ENCODE measurements at places on chromosomes 6 and 20.

DNA sequence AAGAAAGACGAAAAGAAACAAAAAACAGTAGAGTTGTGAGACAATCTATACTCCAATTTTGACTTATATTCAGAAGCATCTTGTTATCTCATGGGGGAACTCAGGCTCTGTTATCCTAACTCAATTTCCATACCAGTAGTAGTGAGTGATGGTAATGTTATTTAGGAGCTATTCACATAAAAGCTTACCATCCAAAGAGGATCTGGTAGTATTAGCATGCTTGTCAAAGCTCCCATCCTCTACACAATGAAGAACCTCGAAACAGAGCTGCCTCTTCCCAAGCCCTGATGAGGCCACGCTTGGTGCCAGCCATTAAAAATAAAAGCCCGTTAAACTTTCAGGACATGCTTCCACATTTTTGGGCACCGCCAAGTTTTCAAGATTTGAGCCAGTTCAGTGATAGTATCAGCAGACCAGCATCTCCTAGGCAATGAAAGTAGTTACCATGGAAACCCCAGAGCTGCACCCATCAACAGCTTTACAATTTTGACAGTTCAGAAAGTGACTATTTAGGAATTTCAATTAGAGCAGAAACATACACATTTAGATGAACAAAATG, 173.3 kb downstream of the CD83 start:
- no peak for DNase-seq

DNA sequence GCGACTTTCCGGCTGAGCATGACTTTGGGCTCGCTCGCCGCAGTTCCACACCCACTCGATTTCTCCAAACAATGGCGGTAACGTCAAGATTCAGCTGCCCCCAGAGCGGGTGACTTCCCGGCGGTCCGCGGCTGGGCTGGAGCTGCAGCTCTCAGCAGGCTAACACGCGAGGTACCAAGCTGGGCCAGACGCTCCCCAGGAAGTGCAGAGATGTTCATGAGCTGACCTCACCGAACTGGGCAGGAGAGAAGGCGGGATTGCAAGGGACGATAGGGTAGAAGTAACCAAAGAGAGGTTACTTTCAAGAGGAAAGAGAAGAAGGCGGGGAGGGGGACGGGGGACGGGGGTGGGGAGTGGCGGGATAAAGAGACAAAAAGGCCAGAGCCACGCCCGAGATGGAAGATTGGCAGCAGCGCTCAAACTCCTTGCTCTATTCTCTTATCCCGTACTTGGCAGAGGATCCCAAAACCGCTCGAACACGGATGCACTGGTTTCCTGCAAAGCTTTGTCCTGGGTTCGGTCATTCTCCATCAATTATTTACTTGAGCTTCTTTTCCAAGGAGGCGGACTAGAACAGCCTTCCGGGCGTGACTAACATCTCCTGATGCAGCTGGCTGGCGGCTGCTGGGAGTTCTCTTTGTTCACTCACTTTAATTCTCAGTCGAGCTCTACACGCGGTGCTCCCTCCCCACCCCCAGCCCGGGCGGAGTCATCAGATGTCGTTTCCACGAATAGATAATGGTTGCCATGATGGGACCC, at the start of gene MTCL3:
TSS of gene MTCL3 (minus strand) at position 626 of the 759 bp plus-strand sequence.
- peak; percentile 3 for DNase-seq

- no peak for DNase-seq
These were observed 25.1 kb downstream of the PLAGL1 start for GRCh38 chr6:143982968-143983367.

GRCh38 chr6:53795702-53796450, 1.1 kb downstream of the LRRC1 start:
- DNase-seq = no peak

DNA sequence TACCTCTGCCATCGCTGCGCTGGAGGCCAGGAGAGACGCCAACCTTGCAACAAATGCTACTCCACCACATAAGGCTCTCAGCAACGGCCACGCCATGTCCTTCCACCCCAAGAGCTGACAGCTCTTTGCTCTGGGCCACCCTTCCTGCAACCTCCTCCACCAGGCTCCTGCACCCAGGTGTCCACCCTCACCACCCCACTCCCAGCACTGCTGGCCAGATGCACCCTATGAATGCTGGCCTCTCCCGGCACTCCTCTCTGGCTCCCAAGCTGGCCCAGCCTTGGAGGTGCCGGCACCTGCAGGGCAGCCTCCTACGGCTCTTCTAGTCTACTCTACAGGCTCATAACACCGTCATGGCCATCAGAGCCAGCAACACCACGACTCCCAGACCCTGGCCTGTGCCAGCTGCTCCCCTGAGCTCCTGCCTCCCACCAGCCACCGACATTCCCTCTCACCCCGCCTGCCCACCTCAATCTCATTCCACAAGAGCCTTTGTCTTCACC, 11.2 kb downstream of the TAF4 start:
- DNase-seq = no peak

DNA sequence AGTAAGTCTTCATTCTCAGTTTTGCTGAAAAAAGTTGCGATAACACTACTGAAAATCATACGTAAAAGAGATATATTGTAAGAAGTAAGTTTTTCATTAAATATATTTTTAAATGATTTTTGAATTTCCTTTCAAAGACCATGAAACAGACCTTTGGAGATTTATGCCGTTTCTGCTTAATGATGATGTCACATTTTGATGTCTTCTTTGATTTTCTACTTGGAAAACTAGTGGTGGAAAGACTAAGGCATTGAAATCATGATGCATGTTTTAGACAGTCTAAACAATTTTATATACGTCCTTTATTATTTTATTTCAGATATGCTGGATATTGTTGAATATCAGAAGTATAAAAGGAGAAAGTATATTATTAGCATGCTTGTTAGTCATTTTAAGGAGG, 33.7 kb downstream of the EYA4 start:
- DNase-seq = no peak

DNA sequence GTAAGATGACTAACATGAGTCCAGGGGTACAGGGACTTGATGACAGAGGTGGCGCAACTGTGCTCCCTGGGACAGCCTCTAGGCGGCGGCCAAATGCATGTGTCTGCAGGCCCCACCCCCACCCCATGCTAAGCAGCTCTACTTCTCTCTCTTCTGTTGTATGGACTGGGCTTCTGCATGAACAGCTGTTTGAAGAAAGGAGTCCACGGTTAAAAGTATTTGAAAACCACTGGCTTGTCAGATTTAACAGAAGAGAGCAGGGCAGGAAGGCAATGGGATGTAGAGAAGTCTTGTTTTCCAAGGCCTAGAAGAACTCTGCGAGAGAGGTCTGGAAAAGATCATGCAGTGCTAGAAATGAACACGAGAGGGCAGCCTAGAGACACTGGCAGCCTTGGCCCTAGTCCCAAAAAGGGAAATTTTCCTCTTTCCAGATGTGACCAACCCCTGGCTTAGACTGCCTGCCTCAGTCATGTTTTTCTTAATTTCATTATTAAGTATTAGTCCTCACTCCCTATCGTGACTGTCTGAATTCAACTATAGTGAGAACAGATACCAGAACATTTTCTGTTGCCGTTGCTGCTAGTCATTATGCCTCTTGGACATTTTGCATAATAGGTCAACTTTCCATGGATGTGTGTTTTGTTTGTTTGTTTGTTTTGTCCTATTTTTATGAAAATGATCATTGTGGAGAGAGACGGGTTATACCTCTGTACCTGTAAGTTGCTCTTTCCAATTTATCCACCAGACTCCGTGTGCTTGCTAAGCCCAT, 265.0 kb downstream of the ADGRG6 start:
- DNase-seq = peak; percentile 3

- DNase-seq = no peak
These were observed 6.6 kb downstream of the NCOA3 start for GRCh38 chr20:47508278-47508677.

DNA sequence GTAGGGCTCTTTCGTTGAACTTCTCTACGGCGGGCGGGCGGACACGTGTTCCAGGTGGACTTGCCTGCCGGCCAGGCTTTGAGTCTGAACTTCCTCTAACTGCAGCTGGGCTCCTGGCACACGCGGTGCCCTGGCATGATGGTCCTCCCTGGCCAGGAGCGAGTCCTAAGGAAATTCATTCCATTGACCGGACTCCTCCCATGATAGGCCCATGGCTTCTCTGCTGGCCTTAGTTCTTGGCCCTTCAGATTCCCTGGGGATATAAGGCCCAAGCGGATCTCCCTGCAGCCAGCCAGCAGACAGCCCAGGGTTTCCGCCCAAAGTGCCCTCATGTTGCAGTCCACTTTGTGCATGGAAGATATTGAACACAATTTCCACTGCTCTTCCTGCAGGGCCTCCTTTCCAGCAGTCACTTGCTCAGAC, 39.4 kb downstream of the TBC1D7 start:
- DNase-seq = no peak

DNA sequence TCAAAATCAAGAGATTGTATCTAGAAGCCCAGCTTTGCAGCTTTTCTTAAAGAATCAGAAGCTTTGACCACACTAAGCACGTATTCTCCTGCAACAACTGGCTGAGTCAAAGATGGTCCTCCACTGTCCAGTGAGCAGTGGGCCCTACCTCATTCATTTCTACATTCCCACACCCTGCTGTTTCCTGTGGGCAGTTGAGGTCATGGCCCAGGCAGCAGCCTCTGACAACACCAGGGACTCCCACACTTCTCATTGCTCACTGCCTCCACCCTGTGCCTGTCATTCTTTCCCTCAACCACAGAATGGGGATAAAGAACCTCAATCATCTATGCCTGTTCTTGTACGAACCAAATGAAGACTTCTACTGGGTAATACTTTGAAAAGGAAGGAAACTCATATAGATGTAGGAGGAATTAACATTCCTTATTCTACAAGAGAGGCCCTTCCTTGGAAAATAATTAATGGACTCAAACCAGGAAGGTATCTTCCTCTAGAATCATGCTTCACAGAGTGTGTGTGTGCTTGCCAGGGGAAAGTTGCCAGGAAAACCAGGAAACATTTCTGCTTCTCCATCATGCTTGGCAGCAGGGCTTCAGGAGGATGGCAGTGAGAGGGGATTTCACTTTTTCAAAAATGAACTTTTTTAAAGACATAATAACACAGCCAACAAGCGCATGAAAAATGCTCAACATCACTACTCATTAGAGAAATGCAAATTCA, 191.7 kb upstream of the RIN2 start:
- DNase-seq = no peak

DNA sequence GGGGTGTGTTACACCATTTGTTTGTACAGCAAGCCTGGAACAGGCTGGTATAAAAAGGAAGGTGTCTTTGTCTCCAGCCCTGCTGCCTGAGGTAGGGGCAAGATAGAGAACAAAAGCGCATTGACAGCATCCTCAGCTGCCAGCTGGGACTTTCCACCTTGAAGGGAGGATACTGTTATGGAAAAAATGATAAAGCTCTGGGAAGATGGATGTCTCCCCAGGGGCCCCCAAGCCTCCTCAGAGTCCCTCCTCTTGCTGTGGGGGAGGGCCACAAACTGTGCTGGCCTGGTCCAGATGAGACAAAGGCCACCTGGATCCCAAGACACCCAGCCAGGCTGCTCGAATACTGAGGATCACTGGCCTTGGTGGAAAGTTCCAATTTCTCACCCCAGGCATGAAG, 13.0 kb downstream of the REM1 start:
- DNase-seq = no peak

DNA sequence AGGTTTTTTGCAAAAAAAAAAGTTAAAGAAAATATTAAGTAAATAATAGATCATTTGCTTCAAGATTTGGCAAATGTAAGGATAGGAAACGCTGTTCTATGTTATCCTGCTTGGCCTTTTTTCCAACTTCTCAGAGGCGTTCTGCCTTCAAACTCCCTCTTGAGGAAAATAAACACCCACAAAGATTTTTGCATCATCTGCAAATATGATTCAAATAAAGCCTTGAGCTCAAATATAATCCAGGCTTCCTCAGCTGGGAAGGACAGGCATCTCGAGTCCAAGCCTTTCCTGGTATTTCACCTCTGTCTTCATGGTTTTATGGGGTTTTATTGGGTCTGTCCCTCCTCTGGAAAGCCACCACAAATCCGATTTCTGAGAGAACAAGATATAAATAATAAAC, 67.7 kb upstream of the PTPN1 start:
- DNase-seq = no peak

DNA sequence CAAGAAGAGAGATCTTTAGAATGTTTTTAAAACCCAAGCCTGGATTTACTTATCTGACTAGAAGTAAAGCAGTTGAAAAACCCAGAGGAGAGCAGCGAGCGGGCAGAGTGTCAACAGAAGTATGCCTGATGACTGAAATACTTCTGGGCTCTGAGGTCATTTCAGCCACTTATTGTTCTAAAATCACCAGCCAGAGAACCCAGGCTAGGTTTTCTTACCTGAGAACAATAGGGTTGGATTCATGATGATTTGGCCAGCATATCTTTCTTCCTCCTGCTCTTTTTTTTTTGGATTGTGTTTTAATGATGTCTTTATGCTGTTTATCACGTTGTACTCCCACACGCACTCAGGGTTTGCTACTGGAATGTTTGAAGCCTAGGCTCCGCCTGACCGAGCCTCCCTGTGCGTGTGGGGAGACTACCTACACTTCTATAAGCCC, 63.0 kb upstream of the KIF25 start:
- DNase-seq = no peak

DNA sequence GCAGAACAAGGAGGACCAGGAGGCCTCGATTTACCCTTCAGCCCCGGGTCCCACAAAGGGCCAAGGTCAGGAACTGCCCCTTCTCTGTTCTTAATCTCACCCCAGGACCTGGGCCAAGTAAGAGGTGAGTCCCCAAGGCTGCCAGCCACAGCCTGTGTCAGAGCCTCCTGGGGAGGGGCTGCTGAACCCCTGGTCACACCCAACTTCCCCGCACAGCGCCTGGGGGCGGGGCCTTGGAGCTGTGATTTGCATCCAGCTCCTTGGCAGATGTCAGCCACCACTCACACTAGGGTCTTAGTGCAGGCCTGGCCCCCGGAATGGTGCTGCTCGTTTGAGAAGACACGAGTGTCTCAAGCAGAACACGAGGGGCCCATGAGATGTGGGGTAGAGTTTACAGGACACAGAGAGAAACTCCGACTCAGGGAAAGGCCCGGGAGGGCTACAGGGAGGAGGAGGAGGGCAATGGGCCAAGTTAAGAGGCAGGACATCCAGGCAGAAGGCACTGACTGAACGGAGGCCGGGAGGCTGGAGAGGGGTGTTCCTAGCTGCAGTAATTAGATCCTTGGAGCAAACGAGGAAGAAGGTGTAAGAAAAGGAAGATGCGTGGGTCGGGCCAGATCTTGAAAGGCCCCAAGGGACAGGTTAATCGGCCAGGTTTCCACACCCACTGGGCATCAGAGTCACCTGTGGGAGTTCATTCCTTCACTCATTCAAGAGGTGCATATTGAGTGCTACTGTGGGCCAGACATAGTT, 26.9 kb downstream of the ZBP1 start:
- DNase-seq = no peak

All from stimulated activated CD8-positive, alpha-beta memory T cell treated with anti-CD3 and anti-CD28 coated beads, Interleukin-12 subunit alpha, Interleukin-12 subunit beta, amount 100 ng/mL, for 4 hours (primary cell).